Stimulated activated CD4-positive, alpha-beta T cell treated with anti-CD3 and anti-CD28 coated beads, Interleukin-4, amount 100 ng/mL, for 1 hour (primary cell): ENCODE measurements at places on chromosomes 4 and X.

GRCh38 chr4:48189731-48190130, 55.7 kb upstream of the TXK start:
- DNase-seq: no peak

GRCh38 chr4:13328591-13328990, 155.5 kb downstream of the RAB28 start:
- DNase-seq: no peak

GRCh38 chr4:168503652-168504362, 7.0 kb downstream of the PALLD start:
- DNase-seq: no peak

GRCh38 chr4:14478504-14478903, 523.8 kb upstream of the CPEB2 start:
- no peak for DNase-seq

GRCh38 chr4:140150636-140150885, 3.4 kb downstream of the MAML3 start:
- DNase-seq: no peak

DNA sequence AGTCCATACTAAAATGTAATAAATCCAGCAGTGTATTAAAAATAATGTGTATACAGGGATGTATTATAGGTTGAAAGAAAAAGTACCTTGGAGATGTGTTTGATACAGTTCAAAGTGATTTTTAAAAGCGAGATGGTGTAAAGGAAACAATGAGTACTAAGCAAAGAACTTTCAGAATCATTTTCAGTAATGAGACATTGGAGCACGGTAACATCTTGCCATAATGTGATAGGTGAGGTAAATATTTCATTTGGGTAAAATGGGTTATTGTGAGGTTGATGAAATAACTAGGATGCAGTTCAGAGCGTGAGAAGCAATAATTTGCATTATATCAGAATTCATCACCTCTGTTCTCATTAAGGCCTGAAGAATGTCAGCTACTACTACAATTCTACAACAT, 25.9 kb downstream of the EIF2S3 start:
- DNase-seq: no peak

- no peak for DNase-seq
Measured at GRCh38 chr4:86718152-86718551, 124.0 kb downstream of the PTPN13 start.

DNA sequence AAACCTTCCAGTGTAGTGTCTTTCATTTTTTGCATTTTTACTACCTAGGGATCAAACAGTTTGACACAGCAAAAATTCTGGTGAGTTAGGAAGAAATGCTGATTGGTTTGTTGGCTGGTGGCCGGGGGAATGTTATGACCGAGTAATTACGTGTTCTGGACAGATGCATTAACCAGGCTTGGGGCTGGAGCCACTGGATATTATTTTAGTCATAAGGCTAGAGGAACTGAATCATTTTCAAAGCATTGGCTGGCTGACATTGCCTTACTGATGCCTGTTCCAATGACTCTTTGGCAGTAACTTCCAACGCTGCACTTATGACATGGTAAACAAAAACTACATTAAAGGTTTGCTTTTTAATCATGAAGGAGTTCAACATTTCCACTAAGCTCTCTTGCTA, 84.6 kb downstream of the FBXO8 start:
- no peak for DNase-seq

GRCh38 chr4:106494066-106494465, 125.5 kb upstream of the GIMD1 start:
- DNase-seq: no peak

DNA sequence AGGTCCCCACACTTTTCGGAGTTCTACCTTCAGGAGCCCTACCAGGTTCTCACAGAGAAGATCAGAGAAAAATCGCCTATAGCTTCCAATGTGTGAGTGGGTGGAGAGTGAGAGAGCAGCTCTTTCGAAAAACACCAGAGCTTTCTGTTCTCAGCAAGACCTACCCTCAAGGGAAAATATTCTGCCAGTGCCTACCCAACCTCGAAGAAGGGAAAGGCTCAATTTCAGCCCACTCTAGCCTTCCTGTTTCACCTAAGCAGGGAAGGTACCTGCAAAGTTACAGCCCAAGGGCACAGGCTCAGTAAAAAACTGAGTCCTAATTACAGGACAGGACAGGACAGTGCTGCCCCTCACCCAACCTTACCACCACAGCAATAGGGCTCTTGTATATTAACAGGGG, 104.0 kb upstream of the WDR17 start:
- DNase-seq: no peak

DNA sequence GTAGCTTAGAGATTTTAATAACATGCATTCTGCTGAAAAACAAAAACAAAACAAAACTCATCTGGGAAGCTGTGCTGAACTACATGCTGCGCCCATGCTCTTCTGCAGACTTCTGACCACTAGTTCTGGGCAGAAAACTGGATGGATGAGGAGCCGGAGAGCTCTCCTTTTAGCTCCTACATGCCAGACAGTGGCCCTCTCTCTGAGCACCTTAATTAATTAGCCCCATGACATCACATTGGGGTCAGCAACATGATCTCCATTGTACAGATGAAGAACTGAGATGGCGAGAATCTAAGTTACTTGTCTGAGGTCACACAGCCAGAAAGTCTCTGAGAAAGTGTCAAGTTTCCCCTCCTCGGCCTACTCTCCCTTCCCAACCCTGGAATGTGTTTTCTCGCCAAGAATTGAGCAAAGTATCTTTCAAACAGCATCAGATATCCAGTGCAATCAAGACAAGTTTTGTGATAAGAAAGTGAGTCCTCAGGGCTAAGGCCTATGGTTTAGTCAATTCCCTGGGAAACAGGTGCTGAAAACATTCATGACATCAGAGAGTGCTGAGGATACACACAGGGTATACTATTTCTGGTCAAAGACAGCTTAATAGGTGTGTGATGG, 21.6 kb downstream of the SCD5 start:
- DNase-seq: no peak

GRCh38 chrX:44871931-44872820, 812 bp upstream of the KDM6A start:
- peak; percentile 22 for DNase-seq

- DNase-seq: no peak
Measured at GRCh38 chrX:129998021-129998420, 15.6 kb downstream of the BCORL1 start.

DNA sequence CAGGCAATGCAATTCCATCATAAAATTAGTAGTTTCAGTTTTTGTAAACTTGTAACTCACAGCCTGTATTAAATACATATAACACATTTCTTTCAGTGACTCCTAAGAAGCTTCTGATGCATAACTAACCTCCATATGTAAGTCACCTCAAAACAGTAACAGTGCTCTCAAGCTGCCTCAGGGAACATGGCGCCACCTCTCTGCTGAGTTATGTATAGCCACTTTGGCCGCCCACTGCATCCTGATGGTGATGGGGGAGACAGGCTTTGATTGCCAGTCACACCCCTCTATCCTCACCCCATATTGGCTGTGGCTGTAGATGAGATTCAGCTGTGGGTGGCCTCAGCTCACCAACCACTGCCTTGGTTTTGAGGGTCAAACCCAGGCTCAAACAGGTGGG, 54.3 kb downstream of the LRBA start:
- DNase-seq: peak; percentile 38

- DNase-seq: no peak
Measured at GRCh38 chr4:140005699-140006098, 148.3 kb downstream of the MAML3 start.

DNA sequence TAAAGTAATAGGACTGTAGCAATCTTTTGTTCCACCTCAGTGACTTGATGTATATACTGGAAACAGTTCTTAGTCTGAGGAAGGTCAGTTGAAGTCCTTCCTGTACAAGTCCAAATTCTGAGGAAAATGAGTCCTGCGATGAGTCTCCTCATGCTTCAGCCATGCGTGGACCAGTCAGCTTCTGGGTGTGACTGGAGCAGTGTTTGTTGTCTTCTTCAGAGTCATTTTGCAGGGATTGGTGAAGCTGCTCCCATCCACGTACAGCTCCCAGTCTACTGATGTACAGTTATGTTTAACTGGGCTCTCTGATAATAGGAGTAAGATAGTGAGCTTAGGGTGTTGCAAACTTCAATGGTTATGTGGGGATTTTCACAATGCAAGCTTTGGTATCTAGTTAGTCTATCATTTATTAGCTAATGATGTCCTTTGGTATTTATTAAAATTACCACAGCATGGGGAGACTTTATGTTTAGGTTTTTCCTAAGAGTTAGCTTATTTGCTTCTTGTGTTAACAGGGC, 3.4 kb downstream of the UGT2B17 start:
- no peak for DNase-seq

GRCh38 chrX:65528293-65528692, 6.3 kb downstream of the LAS1L start:
- no peak for DNase-seq

- no peak for DNase-seq
Measured at GRCh38 chr4:69855822-69856221, 4.1 kb downstream of the SULT1E1 start.

DNA sequence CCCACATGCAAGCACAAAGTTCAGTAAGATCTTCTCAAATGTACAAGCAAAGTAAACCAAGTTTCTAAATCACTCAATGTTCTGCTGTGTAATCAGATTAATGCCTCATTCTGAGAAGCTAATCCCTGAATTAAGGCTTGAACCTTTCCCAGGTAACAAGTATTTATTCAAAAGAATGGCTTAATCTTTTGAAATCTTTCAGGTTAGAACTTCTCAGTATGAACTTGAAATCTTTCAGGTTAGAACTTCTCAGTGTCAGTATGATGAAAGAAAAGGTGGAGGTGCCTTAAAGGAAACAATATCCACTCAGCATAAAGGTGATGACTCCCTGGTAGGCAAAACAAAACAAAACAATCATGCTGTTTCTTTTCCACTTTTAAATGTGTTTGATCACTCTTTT, 29.0 kb downstream of the TMPRSS11B start:
- no peak for DNase-seq

GRCh38 chr4:42397635-42398170, 415 bp downstream of the SHISA3 start:
- DNase-seq: no peak

DNA sequence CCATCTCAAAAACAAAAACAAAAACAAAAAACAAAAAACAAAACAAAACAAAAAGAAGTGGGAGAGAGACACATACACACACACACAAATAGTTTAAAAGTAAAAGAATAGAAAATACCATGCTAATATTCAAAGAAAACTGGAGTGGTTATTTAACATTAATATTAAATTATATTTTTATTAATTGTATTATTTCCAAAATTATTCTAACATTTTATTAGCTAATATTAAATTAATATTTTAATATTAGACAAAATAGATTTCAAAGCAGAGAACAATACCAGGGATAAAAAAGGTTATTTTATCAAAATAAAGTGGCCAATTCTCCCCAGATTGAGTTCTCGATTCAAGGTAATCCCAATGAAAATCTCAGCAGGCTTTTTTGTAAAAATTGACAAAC, 90.9 kb downstream of the NAT8L start:
- no peak for DNase-seq

DNA sequence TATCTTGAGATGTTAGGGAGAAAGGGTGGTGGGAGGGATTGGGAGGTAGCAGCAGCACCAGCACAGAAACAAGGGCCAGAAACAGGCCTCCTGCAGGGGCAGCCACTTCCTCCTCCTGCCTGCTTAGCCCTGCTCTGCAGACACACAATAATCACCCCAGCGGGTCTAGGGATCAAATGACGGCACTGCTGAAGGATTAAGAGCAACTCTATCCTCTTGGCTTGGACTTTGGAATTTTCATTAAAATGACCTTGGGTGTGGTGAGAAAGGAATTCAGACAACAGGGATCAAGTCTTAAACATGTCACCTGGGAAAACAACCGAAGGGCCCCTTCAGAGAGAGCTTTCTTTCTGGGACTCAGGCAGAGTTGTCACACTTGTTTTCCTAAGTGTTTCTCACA, 353.4 kb downstream of the SPRY1 start:
- DNase-seq: no peak

- DNase-seq: no peak
Measured at GRCh38 chrX:68660746-68661145, 13.3 kb downstream of the STARD8 start.

DNA sequence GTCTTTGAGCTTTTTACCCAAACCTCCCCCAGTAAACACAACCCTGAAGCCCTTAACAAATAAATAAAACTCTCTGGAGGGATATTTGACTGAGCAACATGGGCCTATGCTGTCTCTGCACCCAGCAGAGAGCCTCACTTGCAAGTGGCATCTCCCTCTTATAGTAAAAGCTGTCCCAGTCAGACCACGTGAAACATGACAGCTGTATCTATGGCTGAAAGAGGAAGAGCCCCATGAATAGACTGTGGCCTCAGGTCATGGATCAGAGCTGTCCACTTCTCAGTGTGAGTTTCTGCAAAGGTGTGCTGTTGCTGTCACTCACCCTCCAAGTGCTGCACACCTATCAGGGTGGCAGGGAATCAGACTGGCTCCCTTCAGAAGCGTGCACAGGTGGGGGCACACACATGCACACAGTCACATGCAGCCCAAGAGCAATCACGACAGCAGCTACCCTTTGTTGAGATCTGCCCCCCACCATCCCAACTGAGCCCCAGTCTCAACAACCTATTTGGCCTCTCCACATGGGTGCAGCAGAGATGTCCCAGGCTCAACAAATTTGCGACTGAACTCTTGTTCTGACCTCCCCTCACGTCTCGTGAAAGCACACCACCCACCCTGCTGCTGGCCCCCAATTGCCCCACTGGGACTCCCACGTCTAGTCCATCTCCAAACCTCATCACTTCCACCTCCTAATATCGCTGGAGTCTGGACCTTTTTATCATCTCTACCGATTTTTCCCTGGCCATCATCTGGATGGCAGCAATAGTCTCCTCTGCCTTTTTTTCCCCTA, 45.6 kb downstream of the NAT8L start:
- DNase-seq: no peak

- no peak for DNase-seq
Measured at GRCh38 chr4:147012059-147012707, 66.5 kb upstream of the TTC29 start.

GRCh38 chrX:83845397-83845796, 15.5 kb upstream of the CYLC1 start:
- DNase-seq: no peak

GRCh38 chrX:65741823-65742222, 74.4 kb downstream of the MSN start:
- DNase-seq: no peak

DNA sequence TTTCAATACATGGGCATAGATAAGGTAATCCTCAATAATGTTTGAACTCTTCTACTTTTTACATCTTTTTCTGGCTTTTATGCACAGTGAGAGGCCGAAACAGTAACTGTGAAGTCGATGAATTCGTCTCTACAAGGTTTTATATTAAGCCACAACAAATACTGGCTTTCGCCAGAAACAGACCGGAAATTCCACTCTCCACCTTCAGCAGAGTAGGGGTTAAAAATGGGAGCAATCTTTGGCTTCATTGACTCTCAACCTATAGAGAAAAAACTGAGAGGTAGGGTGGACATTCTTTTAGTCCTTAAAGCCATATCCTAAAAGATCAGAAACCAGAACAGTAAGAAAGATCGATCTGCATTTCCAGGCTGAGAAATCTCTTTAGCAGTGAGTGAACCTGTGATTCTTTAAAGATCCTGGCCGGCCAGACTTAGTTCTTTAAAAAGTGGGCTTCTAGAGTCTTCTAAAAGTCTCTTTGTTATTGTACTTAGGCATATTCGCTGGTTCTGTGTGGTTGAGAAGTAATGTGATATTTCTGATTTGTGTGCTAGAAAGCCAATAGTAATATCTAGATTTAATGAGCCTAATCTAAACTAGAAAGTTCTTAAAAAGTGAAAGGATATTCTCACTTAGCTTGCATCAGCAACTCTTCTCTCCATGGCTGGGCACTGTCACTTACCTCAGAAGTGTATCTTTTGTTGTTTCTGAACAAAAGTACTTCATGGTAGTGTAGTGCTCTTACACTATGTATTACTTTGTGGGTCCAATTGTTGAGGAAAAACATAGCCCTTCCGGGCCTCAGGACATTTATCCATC, 2.0 kb downstream of the HSPA4L start:
- DNase-seq: no peak

GRCh38 chrX:137549073-137549472, 16.9 kb upstream of the ZIC3 start:
- no peak for DNase-seq
